Activated T-helper 9 cell treated with anti-CD3 and anti-CD28 coated beads, Interleukin-2, amount 50 U/mL, for 16 hours (primary cell): ENCODE measurements at places on chromosomes 2 and 18.

- DNase-seq = no peak
These were observed 480.9 kb upstream of the CHST9 start for GRCh38 chr18:27666016-27666415.

DNA sequence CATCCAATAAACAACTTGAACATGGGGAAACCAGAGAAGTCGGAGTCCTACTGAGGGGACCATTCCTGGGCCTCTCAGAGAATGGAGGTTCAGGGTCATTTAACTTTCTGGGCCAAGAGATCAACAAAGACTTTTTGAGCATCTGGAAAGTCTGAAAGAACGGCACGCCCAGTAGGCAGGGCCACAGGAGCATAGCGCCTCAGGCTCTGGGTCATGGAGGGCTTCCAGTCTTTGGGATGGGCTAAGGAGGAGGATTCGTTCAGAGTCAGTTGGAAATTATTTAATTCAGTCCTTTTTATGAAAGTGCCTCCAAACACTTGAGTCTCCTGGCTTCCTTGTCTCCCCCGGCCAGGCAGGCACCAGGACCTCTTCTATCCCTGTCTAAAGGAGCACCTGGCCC, 101.1 kb upstream of the GLI2 start:
- DNase-seq = no peak

DNA sequence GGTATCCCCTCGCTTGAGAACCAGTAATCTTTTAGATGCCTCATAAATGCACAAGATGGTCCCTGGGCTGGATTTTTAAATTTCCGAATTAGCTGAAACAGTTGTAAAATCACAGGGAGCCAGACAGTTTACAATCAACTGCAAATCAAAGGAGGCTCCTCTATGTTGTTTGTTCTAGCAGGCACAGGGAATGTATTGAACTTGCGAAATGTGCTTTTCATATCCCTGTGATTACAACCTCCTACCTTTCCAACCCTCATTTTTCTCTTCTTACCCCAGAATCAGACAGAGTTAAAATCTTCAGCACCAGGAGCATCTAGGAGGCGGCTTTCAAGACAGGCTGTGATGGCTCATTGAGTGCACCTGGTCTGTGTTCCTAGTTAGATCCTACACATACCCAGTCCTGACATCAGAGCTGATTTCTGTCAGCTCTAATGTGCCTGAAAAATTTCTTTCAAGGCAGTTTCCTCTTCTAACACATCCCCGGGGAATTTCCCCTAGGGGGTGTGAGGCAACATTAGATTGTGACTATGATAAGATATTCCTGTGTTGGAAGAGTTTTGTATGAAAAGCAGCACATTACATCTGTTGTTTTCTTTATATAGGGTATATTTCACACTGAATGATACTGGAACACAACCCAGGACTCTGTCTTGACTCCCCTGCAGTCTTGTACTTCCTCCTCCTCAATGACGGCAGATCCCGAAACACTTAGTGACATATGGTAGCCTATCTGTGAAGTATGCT, 17.9 kb upstream of the CAVIN2 start:
- no peak for DNase-seq

GRCh38 chr18:3279201-3280185, 17.6 kb downstream of the MYL12B start:
- DNase-seq = no peak

DNA sequence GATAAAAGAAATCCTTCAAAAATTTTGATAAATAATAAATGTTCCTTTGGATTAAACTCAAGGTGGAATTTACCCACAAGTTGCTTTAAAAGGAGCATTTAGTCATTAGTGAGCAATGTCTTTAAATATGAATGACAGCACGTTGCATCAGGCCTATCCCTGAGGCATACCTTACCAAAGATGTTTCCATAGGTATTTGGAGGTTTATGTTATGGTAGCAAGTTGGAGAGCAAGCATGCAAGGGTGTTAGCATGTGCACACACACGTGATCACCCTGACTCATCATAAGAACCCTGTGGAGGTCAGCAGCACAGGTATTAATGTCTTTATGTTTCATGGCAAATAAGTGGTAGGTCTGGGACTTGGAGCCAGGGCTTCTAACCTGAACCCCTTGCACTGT, 159.9 kb downstream of the ACTR3 start:
- DNase-seq = no peak

- DNase-seq = no peak
These were observed 115.8 kb downstream of the SPHKAP start for GRCh38 chr2:228065686-228066085.

DNA sequence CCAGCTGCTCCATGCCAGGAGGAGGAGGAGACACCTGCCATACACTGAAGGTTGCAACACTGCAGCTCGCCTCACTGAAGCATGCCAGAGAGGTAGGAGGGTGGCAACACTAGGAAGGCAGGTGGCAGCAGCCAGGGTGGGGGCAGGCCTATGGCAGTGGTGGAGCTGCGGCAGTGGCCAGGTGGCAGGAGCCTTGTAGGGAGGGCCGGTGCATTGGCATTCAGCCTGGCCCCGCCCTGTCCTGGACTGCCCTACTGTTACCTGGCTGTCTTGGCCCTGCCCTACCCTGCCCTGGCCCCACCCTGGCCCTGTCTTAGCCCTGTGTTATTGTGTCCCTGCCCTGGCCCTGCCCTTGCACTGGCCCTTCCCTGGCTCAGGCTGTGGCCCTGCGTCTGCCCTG, 7.4 kb upstream of the ANKRD62 start:
- DNase-seq = no peak

DNA sequence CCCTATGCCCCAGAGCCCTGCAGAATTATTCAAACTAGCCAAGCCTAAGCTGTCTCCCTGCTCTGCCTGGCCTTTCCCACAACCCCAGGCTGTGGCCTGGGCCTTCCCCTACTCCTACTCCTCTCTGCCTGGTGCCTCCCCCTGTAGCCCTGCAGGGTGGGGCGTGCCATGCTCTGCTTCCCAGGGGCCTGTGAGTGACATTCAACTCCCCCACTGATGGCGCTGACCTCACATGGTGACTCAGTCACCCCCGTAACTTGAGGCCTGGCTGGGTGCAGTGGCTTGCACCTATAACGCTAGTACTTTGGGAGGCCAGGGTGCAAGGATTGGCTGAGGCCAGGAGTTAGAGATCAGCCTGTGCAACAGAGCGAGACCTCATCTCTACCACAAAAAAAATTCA, 60.6 kb downstream of the KIF1A start:
- no peak for DNase-seq

DNA sequence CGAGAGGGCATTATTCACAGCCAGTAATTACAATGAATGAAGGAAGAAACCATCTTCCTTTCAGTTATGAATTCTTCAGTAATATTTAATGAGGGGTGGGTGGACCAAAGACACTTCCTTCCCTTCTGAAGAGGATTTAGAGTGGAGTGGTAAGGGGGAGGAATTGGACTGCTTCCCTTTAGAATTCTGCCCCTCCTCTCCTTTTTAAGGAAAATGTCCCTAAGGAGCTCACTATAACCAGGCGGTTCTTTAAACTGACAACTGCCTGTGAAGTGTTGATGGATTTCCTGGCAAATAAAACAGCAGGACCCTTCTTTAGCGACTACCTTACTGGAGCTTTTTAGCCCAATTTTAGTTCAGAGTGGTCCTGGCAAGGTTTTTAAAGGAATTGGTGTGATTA, 86.4 kb downstream of the LIMS1 start:
- no peak for DNase-seq

DNA sequence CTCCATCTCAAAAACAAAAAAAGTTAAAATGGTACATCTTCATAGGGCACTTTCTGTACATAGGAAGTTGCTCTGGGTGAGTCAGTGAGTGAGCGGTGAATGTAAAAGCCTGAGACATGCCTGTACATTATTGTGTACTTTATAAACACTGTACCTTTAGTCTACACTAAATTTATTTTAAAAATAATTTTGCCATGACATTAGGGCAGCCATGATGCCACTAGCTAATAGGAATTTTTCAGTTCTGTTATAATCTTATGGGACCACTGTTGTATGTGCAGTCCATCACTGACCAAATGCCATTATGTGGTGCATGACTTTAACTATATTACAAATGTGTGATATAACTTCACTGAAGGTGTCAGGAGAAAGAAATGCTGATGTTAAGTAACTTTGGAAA, 11.0 kb upstream of the TXNDC2 start:
- no peak for DNase-seq

DNA sequence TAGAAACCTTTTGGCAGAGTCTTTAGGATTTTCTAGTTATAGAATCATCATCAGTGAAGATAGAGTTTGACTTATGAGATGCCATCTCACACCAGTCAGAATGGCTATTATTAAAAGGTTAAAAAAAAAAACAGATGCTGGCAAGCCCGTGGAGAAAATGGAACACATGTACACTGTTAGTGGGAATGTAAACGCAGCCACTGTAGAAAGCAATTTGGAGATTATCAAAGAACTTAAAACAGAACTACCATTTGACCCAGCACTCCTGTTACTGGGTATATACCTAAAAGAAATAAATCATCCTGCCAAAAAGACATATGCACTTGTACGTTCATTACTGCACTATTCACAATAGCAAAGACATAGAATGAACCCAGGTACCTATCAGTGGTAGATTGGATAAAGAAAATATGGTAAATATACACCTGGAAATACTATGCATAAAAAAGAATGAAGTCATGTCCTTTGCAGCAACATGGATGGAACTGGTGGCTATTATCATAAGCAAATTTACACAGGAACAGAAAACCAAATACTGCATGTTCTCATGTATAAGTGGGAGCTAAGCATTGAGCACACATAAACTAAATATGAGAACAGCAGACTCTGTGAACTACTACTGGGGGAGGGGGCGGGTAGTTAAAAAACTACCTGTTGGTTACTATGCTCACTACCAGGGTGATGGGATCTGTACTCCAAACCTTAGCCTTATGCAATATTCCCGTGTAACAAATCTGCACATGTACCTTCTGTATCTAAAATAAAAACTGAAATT, 279.0 kb downstream of the KIAA1328 start:
- DNase-seq = no peak

GRCh38 chr18:79366177-79367094, 29.3 kb upstream of the NFATC1 start:
- no peak for DNase-seq

- no peak for DNase-seq
These were observed 51.2 kb upstream of the PXDN start for GRCh38 chr2:1795261-1796231.

- DNase-seq = no peak
These were observed 164.2 kb downstream of the THSD7B start for GRCh38 chr2:136929531-136929930.

- DNase-seq = no peak
These were observed 433.8 kb upstream of the ID2 start for GRCh38 chr2:8247905-8248622.

- DNase-seq = peak; percentile 66
These were observed at the start of gene PRKD3 for GRCh38 chr2:37324786-37325624. PRKD3 (minus strand) TSS chr2:37324833; CDS start chr2:37316524, 8,309 bp downstream.

DNA sequence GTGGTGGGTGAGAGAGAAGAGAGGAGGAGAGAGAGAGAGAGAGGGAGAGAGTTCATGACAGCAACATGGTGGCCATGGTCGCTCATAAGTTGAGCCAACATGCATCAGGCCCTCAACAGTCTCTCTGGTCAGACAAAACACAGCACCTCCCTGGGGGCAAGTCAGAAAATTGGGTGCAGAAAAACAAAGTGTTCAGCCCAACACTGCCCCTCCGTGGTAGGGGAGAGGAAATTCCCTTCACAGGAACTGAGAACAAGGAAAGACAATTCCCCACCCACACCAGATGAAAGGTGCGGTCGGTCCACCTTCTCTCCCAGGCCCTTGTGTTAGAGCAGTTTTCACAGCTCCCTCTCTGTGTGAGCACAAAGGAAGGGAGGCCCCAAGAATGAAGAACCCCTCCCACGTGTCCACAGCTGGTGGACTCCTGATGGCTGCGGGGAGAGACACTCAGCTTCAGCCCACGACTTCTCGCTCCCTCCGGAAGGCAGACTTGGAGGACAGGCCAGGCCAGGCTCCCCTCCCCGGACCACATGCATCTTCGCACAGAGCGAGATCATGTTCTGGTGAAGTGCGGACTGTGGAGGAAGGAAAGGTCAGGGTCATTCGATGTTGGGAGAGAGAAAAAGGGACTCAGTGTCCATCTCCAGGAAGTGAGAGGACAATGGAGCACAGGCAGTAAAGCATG, 181.7 kb downstream of the ANAPC1 start:
- DNase-seq = peak; percentile 25

DNA sequence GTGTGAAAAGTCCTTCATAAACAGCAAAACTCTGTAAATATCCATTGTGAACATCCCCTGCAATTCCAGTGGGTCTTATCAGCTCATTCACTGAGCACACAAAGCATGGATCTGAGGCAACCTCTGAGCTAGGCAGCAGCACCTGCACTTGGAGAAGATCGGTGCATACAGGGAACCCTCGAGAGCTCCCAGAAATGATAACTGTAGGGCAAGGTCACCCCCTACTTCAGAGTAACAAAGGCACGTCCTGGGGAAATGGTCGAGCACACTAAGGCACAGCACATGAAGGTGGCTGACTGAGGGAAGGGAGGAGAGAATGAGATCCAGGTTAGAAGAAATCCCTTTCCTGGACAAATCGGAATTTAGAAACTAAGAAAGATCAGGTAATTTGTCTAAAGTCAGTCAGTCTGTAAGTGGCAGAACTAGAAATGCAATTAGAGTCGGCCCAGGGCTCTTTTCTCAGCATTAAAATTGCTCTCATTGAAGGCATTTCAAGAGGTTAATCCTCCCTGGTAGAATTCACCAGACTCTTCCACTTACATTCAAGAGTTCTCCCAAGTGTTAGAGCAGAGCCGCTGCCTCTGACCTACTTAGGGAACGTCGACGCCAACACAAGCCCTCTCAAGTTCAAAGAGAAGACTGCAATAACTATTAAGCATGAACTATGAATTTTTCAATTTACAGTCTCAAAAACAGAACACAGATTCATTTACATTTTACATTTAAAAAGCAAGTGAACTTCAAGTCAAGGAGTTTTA, 45.9 kb downstream of the PXDN start:
- DNase-seq = no peak

GRCh38 chr2:84653302-84653701, 137.0 kb downstream of the DNAH6 start:
- DNase-seq = no peak

DNA sequence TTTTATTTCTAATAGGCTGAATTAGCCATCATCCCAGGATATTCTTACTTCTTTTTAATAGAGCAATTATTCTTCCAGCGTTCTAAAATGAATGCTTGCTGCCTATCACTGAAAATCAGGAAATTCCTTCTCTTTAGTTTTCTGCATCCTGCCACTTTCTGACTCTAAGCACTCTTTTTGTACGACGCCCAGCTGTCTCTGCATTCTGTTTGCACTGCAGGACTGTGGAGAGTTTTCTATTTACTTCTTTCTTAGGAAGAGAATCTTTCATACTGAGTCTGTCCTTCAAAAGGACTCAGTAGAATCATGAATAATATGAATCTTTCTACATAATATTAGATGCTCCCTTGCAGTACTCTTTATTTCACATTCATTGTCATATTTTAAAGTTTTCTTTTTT, 360.4 kb upstream of the DSEL start:
- DNase-seq = no peak

DNA sequence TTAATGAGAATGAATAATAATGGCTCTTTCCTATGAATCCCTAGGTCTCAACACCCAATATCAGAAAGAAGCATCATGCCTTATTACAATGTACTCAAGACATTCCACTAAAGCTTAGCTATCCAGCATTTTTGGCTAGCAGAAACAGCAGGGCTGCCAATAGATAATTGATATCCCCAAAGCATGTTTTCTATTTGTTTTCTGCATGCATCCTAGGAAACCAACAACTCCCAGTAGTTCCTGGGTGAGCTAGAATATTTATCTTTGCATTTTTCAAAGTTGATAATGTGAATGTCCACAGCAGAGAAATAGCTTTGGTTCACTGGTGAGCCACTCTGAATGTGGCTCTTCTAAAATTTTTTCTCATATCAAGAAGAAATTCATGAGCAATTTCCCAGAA, 5.8 kb upstream of the ANTXR1 start:
- DNase-seq = no peak
